Stimulated activated CD4-positive, alpha-beta T cell treated with anti-CD3 and anti-CD28 coated beads, Interleukin-4, amount 100 ng/mL, for 1 hour (primary cell): ENCODE measurements at places on chromosomes 6 and 20.
A peak's percentile ranks its signal among the peaks of the same experiment; 100 is the strongest.

DNA sequence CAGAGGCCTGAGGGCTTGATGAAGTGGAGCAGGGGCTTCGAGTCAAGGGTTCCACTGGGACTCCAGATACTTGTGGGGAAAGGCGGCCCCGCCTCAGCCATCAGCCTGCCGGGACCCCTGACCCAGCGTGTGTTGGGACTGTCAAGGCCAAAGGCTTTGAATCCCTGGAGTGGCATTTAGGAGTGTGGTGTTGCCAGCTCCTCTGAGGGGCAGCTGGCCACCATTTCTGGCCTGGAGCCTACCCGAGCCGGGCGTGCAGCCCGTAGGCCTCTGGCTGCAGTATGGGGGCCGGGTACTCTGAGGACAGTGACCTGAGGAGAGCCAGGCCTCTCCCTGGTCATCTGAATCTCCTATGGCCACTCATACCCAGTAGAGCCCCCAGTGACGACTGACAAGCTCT, 40.0 kb downstream of the RRBP1 start:
- no peak for DNase-seq

DNA sequence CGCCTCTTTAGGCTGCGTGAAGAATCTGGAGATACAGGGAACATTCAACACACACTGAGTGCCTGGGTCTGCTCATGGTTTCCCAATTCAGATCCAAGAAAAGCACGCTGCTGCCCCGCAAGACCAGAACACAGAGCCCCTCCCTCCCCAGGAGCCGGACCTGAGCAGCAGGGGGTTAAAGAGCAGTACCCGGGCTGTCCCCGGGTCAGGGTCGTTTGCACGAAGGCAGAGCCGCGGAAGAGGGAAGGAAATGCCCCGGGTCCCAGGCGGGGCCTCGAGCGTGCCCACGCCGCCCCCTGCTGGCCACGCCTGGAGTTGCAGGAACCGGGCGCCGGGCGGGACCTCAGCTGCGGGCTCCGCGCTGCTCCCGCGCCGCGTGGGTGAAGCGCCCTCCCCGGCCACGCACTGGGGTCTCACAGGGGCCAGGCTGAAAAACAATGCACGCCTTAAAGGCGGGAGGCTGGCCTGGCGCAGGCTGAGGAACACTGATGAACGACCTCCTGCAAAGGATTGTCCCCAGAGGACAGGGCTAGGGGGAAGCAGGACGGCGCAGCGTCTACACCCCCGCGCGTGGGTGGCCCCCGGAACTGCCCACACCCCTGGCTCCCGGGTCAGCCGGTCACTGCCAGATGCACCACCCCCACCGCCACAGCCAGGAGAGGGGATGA, 48.9 kb downstream of the ANKRD60 start:
- DNase-seq, result peak; percentile 73

DNA sequence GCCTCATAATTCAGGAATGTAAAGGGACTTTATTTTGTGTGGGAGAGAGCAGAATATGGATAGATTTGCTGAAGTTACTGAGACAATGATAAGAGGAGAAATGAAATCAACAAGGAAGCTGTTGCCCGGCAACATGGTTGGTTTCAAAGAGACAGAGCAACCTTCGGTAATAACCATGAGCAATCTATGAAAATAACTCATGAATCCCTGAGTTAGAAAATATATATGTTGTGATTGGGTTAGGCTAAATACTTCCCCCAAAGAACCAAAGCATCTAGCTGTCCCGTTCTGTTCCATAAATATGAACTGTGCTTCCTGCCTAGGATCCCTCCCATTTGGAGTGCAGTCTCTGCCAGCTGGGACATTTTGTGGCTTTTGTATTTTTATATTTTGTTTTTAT, 23.1 kb downstream of the SERPINB1 start:
- DNase-seq, result no peak

- no peak for DNase-seq
Measured at GRCh38 chr6:7424967-7425807, 35.6 kb downstream of the RIOK1 start.

GRCh38 chr20:25739615-25740320, 43.1 kb upstream of the ZNF337 start:
- DNase-seq, result no peak
